ENCODE measurements at places on chromosomes 1 and 21. TPM values are rescaled to one million over a fixed set of nuclear protein-coding genes. Genes with fewer than 3 reads are reported as not detected.

DNA sequence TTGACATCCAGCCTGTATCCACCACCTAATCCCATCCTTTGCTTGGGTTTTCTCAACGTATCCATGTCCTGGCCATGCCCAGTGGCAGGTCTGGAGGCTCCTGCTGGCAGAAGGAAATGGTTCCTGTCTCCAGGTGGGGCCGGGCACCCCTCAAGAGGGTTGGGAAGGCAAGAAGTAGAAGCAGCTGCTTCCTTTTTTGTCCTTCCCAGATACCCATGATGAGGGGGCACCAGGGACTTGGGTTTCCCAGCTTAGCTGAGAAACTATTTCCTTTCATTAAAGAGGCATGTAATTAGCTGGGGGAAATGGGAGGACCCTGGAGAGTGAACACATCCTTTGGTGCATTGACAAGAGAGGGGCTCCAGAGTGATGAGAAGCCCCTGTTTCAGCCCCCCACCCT lies 21.1 kb upstream of the SLC45A3 start:
- H3K27me3 ChIP-seq, result peaks cover 8% of the 10 kb centered on the region
- peaks cover 32% of the 10 kb centered on the region for H3K4me1 ChIP-seq
- H3K27ac ChIP-seq, result no peak overlapping the region
- no peak overlapping the region for H3K4me3 ChIP-seq
- no peaks in the 10 kb centered on the region for H3K36me3 ChIP-seq

DNA sequence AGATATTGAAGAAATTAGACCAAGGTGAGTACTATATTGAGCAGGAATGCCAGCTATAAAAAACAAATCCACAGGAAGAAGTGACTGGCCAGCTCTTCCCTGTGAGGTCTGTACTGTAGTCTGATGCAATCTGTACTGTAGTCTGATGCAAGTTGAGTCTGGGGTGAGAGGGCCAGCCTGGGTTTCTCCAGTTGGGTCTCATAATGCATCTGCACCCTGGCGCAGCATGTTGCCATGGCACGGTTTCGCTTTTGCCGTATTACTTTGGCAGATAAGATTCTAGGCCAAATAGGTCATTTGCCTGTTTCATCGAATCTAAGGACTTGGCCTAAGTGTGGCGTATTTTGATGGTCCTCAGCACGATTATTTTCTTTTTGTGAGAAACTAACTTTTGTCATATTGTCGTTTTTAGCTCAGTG lies 24.4 kb upstream of the PGD start:
- H3K4me3 ChIP-seq, result no peak overlapping the region
- no peak for DNase-seq
- H3K27ac ChIP-seq, result no peak overlapping the region
- H3K4me1 ChIP-seq, result peaks cover 2% of the 10 kb centered on the region
- peaks cover 19% of the 10 kb centered on the region for H3K36me3 ChIP-seq
- no peaks in the 10 kb centered on the region for H3K27me3 ChIP-seq

DNA sequence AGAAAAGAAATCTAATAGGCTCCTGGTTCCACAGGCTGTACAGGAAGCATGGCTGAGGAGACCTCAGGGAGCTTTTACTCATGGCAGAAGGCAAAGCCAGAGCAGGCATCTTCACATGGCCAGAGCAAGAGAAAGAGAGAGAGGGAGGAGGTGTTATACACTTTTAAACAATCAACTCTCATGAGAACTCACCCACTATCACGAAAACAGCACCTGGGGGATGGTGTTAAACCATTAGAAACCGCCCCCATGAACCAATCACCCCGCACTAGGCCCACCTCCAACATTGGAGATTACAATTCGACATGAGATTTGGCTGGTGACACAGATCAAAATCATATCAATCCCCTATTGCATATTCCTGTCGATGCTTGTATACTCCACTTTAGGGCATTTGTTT lies 93.5 kb downstream of the MRPL39 start:
- no peaks in the 10 kb centered on the region for H3K27me3 ChIP-seq
- no peak overlapping the region for H3K4me3 ChIP-seq
- no peak for DNase-seq
- H3K36me3 ChIP-seq, result no peaks in the 10 kb centered on the region

DNA sequence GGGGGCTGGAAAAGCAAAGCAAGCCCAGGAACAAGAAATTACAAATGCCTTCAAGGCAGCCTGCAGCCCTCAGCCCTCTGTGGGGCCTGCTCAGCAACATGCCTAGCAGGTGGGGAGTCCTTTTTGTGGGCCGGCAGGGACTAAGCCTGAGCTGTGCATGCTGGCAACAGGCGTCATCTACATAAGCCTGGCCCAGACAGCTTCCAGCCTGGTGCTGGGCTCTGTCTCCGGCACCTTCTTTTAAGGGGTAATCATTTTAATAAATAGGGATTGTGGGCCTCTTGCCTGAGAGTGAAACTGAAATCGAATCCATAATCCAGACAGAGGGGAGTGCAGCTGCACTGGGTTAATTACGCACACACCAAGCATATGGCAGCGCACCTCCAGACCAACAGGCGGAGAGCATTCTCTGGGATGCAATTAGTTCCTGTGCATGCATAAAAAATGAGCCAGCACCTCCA lies 96.6 kb downstream of the DDX20 start:
- no peaks in the 10 kb centered on the region for H3K36me3 ChIP-seq
- DNase-seq, result no peak
- no peak overlapping the region for H3K4me3 ChIP-seq
- peaks cover 17% of the 10 kb centered on the region for H3K27me3 ChIP-seq
- H3K4me1 ChIP-seq, result no peaks in the 10 kb centered on the region

GRCh38 chr1:213138391-213138790 lies 87.3 kb downstream of the RPS6KC1 start:
- H3K36me3 ChIP-seq, result peaks cover 32% of the 10 kb centered on the region
- H3K4me1 ChIP-seq, result peaks cover 3% of the 10 kb centered on the region
- no peaks in the 10 kb centered on the region for H3K27me3 ChIP-seq
- DNase-seq, result no peak
- no peak overlapping the region for H3K27ac ChIP-seq

- H3K27me3 ChIP-seq, result no peaks in the 10 kb centered on the region
- no peak overlapping the region for H3K4me3 ChIP-seq
- DNase-seq, result no peak
- H3K4me1 ChIP-seq, result no peaks in the 10 kb centered on the region
- no peaks in the 10 kb centered on the region for H3K36me3 ChIP-seq
Measured at GRCh38 chr1:39132505-39133339, 71.8 kb upstream of the MACF1 start.

C1orf185 gene
- total RNA-seq, result not detected

LEFTY2 gene
- not detected for total RNA-seq
